Cortex of kidney (tissue), 1 donor: ENCODE measurements at places on chromosomes 13 and 19.

DNA sequence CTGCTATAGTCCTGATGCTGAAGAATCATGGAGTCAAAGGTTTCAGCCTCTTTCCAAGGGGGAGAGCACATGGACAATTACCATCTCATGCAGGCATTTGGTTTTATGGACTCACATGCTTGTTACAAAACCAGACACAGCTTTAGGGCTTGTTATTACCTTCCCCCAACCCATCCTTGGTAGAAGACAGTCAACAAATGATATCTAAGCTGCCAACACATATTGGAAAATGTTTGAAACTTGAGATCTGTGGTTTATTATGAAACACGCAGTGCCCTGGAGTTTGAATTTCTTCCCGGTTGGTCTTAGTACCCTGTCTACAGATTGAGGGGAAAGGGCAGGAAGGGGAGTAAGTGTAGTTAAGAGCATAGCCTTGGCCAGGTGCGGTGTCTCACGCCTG lies 12.5 kb upstream of the CYP2A6 start:
- DNase-seq = no peak

DNA sequence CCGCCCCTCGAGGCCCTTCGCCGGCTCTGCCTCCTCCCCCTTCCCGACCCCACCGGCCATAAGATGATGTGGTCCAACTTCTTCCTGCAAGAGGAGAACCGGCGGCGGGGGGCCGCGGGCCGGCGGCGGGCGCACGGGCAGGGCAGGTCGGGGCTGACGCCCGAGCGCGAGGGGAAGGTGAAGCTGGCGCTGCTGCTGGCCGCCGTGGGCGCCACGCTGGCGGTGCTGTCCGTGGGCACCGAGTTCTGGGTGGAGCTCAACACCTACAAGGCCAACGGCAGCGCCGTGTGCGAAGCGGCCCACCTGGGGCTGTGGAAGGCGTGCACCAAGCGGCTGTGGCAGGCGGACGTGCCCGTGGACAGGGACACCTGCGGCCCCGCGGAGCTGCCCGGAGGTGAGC lies 1.4 kb downstream of the CACNG6 start:
- no peak for DNase-seq

- no peak for DNase-seq
These were observed 8.0 kb upstream of the GPR183 start for GRCh38 chr13:99315186-99315585.

DNA sequence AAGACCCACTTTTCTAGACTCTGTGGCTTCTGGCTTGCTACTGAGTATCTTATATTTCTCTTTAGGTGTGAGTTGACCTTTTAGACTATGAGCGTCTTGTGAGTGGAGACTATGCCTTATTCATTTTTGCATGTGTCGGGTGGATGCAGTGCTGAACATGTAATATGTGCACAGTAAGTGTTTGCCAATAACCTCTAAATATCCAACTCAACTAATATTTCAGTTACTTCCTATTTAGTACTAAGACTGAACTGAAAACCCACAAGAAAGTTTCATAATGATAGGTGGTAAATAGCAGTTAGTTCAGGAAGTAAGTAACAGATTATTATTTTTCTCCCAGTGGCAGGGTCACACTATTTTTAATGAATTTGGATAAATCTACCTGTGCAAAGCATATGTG lies 269.3 kb downstream of the KCNRG start:
- DNase-seq = no peak

DNA sequence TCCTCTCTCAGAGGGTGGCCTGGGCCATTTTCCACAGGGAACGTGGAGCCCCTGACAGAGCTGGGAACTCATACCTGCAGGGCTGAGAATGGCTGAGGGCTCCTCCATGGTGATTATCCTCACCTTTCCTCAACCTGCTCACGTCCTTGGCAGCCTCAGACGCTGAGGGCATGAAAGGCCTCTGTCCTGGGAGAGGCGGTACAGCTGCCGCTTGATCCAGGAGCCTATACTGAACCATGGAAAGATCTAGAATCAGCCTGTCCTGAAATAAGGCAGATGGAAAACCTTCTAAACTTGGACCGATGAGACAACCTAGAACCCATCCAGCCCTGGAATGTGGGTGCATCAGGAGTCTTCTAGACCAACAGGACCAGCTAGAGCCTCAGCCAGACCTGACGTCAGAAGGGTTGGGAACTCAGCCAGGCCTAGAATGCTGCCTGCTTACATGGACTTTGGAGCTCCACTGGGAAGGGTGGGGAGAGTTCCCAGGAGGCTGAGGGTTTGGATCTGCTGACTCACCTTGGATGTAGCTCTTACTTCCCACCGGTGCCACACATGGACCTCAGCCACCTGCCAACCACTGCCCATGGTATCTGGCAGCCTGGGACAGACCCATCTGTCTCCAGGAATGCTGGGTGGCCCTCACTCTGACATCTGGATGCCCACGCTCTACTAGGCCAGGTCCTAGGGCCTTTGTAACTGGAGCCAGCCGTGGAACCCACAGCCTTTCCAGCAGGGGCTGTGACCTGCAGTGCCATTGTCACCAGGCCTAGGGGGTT lies 7.5 kb downstream of the KCTD15 start:
- DNase-seq = no peak

GRCh38 chr13:44976949-44977583 lies 12.2 kb downstream of the NUFIP1 start:
- no peak for DNase-seq

DNA sequence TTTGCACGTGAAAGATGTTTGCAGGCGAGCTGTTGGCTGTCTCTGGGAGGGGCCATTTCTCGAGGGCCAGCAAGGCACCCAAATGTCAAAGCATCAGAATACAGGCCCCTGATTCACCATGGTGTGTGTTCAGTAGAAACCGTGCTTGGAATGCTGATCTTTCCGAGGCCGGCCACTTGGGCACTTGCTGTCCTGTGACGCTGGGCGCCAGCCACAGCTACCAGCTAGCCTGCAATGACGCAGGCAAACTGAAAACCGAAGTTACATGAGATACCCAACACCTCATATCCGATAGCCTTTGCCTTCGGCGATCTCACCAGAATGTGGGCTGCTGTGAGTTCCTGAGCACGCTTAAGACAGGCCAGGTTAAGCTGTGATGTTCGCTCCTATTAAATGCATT lies 12.0 kb downstream of the THOP1 start:
- no peak for DNase-seq

DNA sequence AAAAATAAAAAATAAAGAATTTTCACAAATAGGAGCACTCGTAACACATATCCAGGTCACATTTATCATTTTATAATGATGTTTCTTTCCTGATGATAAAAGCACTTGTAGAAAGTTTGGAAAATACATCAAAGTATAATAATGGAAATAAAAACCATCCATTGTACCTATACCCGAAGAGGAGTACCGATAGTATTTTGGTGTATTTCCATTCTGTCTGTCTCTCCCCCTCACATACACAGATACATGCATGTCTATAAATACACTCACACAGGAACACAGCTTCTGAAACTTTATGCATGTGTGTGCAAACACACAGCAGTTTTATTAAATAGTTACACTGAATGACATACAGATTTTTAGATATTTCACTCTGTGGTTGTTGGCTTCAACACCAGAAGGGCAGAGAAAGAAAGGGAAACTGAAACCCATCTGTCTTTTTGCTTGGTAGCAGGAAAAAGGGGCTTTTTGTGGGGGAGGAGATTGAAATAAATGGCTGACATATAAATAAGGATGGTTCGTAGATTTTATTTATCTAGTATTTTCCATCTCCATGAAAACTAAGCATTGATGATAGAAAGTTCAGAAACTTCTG lies 114.8 kb downstream of the LRCH1 start:
- DNase-seq = no peak

DNA sequence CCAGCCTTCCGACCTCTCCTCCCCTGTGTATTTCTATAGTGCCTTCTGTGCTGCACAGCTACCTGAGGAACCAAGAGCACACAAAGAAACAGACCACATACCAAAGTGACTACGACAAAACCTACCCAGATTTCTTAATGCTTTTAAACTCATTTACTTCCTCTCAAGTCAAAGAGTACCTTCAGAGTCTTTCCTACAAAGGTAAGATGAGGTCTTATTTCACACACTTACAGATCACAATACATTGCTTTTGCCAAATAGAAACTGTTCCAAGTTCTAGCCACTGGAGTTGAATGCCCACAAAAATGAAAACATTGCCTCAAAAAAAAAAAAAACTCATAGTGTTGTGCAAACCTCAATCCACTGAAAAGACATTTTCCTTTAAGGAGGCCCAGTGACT lies 36.4 kb downstream of the TEX26 start:
- no peak for DNase-seq

DNA sequence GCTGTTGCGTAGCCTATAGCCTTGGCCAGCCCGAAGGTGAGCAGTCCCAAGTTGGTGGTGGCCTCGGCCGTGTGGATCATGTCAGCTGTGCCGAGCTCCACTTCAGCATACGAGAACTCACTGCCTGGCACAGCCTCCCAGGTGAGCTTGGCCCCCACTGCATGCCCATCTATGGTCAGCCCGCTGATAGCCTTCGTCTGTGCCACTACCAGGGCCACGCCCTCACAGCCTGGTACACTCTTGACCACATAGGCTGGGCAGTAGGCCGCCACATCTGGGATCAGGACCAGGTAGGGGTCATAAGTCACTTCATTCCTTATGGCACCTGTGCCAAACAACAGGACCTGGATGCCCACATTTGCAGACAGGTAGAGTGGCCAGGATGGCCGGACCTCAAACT lies 7.4 kb downstream of the FCGBP start:
- DNase-seq = no peak

- DNase-seq = no peak
These were observed 66.0 kb downstream of the ABCC4 start for GRCh38 chr13:95235199-95235756.

GRCh38 chr13:103282571-103283450 lies 216.6 kb upstream of the SLC10A2 start:
- DNase-seq = no peak

GRCh38 chr13:48475230-48475629 lies 57.6 kb downstream of the RCBTB2 start:
- no peak for DNase-seq
